ENCODE measurements at places on chromosomes 11 and 22.

GRCh38 chr11:36091256-36091811 is 147.5 kb downstream of the LDLRAD3 start:
- DNase-seq: no peak

DNA sequence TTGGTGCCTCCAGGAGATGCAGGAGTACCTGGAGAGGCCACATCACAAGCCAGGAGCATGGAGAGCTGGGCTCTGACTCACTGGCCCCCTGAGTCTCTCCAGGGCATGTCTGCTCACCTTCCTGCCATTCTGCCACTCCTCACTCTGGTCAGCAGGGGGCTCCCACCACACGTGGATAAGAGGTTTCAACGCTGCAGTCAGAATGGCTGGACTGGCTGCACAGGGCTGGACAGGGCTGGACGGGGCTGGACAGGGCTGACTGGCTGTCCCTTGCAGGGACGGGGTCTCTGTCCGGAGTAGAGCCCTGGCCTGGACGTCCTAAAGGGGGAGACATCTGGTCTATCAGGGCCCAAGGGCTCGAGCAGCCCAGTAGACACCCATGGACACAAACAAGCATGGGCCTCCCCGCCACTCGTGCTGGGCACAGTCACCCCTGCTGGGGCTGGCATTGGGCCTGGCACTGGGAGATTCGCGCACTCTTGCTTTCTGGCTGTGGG is 34.6 kb downstream of the CYTH4 start:
- DNase-seq: peak; percentile 72

- DNase-seq: no peak
These were observed 98.3 kb downstream of the PKNOX2 start for GRCh38 chr11:125262830-125263218.

GRCh38 chr11:72769680-72770079 is 17.5 kb upstream of the ARAP1 start:
- DNase-seq: no peak

- DNase-seq: no peak
These were observed 11.9 kb downstream of the HIRA start for GRCh38 chr22:19419464-19420178.

- no peak for DNase-seq
These were observed 53.5 kb upstream of the SLC35C1 start for GRCh38 chr11:45751430-45751829.

DNA sequence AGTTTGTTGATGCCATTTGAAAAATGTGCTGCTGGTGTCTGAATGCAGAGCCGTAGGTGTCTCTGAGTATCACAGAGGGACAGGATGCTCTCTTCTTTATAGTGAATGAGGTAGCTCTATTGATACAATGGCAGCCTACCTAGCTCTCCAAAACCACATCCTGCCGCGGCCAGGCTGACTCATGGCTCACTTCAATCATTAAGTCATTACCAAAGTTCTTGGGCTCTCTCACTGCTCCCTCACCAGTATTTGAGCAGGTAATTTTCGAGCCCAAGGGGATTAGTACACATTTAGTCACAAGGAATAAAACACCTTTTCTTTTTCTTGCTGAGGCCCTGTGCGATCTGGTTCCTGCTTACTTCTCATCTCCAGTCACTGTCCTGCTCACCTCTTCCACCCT is 509.0 kb upstream of the LARGE1 start:
- no peak for DNase-seq

GRCh38 chr22:23526596-23527316 is 53.3 kb downstream of the IGLL1 start:
- no peak for DNase-seq

DNA sequence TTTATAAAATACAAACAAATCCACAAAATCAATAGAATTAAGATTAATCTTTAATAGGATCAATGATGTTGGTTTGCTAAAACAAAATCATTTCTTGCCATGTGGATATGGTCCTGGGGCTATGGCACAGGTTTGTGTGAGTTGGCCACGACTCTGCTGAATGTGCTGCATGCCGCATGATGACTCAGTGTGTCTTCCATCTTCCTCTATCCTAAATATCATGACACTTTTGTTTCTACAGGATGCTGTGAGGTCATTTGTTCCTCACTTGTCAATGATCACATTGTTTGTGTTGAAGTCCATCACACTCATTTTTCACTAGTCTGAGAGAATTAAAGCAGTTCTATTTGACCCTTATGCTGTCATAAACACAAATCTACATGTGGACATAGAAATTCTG is 167.2 kb upstream of the ZBED5 start:
- DNase-seq: peak; percentile 76

GRCh38 chr22:19717691-19718455 is 3.6 kb downstream of the SEPTIN5 start:
- DNase-seq: peak; percentile 60

DNA sequence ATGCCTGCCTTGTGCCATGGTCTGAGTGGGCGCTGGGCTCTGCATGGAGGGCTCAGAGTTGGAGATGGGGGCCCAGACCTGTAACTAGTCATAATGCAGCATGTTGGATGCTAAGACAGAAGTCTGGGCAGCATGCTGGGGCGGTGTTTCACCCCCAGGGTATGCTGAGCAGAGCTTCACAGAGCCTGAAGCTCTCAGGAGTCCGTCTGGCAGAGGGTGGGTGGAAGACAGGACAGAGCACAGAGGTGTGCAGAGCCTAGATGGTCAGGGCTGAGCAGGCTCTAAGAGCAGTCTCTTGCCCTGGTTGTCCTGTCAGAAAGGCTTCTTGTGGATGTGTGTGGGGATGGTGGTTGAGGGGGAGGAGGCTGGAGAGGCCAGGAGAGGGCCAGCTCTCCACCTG is 7.2 kb downstream of the TAF6L start:
- DNase-seq: no peak

DNA sequence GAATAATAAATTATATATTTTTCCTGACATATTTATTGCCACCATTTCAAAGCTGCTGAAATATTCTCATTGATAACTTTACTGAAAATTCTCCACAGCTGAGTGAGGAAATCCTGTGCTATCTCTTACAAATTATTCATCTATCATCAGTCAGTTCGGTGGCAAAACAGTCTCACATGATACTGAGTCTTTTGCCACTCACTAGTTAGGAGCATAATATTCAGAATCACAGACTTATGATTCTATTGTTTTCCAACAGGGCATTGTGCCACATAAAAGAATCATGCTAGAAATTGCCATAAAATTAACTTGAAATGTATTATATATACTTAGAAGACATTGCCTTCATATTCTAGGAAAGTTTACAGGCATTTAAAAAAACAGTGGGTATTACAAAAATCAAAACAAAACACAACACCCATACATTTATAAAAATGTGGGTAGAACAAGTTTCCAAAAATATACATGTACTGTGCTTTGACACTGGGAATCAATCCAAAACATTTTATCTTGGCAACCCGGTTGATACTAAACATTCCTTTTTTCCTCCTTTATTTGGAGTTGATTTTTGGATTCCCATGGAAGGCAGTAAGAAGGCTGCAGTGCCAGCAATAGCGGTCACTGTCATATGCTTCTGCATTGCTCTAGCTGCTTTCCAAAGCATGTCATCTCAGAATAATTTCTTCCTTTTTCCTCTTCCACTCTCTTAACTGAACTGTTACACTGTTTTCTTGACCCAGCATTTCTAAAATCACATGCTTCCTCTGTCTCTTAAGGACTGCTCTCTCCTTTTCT is 42.5 kb downstream of the ATG16L2 start:
- DNase-seq: no peak

- DNase-seq: no peak
These were observed 1863.7 kb upstream of the RAG2 start for GRCh38 chr11:38461751-38462150.
